ENCODE measurements at places on chromosomes 6 and 20. TPM values are rescaled to one million over a fixed set of nuclear protein-coding genes. Genes with fewer than 3 reads are reported as not detected.

DNA sequence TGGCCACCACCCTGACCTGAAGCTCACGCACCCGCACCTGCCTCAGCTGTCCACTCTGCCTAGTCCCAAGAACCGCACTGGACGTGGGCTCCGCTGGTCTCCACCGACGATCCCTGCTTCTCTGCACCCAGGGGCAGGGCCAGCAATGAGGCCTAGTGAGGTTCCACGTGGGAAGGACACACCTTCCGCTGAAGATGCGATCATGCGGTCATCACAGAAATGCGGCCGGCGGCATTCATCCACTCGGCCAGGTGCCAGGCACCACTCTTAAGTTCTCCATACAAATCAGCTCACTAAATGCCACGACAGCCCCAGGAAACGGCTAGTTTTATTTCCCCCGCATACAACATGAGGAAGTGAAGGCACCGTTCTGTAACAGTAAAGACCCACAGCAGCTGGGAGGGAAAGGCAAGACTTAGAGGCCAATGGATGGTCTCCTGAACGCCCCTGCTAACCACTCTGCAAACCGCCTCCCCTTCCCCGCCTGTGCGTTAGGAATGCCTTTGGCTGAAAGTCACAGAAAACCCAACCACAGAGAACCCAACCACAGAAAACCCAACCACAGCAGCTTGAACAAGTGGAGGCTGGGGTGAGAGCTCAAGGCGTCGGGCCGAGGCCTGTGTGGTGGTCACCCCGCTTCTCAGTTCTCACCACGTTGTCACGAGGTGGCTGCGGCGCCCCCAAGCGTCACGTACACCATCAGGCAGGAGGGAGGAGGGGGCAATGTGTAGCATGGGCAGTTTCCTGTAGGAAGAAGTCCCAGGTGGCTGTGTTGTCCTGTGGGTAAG is 204.4 kb downstream of the TAF4 start:
- no peak for DNase-seq

DNA sequence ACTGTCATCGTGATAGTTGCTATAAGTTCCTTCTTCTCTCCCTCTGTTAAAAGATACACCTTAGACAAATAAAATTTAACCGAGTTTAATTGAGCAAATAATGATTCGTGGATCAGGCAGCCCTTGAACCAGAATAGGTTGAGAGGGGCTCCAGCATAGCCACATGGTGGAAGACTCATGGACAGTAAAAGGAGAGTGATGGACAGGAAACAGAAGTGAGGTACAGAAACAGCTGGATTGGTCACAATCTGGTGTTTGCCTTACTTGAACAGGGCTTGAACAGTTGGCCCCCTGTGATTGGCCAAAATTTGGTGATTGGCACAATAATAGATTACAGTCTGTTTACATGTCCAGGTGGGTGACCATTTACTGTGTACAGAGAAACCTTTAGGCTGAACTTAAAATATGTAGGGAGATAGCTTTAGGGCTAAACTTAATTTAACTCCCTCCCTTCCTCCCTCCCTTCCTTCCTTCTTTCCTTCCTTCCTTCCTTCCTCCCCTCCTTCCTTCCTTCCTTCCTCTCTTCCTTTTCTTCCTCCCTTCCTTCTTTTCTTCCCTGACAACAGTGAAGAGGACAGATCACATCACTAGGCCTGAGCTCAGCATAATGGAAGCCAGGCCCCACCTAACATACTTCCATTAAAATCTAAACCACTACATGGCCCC is 531.8 kb upstream of the JARID2 start:
- no peak for DNase-seq

- DNase-seq, result no peak
Measured at GRCh38 chr6:137017081-137017480, 27.7 kb downstream of the IL20RA start.

GRCh38 chr6:150880336-150880735 is 14.8 kb downstream of the MTHFD1L start:
- no peak for DNase-seq

CALHM6 gene
- 1.1 TPM for total RNA-seq

CLPSL2 gene
- total RNA-seq, result not detected

All from glomerular endothelial cell (primary cell).